Aorta (tissue), 5 donors: ENCODE measurements at places on chromosomes 16 and 17. TPM values are rescaled to one million over a fixed set of nuclear protein-coding genes. Genes with fewer than 3 reads are reported as not detected.

Gene KRTAP4-6
- not detected for total RNA-seq

Gene SLC52A1
- total RNA-seq, result not detected

Gene GRB7
- total RNA-seq, result 0.42 TPM

Gene SPECC1
- total RNA-seq, result 68.8 TPM

Gene NHERF2
- 81.8 TPM for total RNA-seq

Gene SEZ6L2
- 1.4 TPM for total RNA-seq

Gene AKAP1
- total RNA-seq, result 62.4 TPM

Gene FHOD1
- 28.2 TPM for total RNA-seq

Gene KCNJ18
- total RNA-seq, result not detected

Gene ZNF48
- total RNA-seq, result 6.2 TPM

Gene ZSCAN10
- not detected for total RNA-seq
